AG10803 (cell line): ENCODE measurements at places on chromosomes 12 and 14.

- DNase-seq, result no peak
Observed at GRCh38 chr12:85523197-85523596, 243.2 kb downstream of the ALX1 start.

DNA sequence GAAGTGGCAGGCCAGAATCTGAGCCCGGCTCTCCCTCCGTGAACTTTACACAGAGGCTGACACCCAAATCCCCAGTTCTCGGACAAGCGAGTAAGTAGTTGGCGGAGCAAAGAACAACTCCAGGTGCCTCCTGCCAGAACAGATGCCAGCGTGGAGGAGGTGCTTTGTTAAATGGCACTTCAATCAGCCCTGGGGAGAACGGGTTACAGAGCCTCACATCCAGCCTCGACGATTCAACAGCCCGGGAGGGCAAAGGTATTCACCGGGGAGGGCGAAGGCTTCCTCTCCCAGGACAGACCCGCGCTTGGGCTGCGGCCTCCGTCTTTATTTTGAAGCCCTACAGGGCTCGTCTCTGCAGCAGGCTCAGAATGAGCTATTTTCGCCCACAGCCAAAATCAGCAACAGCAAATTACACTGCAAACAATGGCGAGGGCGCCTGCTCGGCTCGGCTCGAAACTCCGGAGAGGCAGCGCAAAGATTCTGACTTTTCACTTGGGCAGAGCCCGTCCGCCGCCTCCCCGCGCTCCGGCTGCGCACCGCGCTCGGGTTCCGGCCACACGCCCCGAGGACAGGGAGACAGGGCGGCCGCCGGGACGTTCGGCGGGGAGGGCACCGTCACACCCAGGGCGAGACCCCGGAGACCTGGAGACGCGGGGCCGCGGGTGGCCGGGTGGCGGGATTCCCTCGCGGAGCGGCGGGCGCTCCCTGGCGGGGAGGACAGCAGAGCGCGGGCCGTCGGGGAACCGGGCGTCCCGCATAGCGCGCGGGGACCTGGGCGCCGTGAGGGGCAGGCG is 811 bp downstream of the TMCC3 start:
- DNase-seq, result peak; percentile 12

GRCh38 chr14:92412912-92413311 is 89.9 kb downstream of the SLC24A4 start:
- DNase-seq, result peak; percentile 79

- peak; percentile 78 for DNase-seq
Observed at GRCh38 chr14:52413729-52414408, 99.8 kb downstream of the PTGER2 start.

GRCh38 chr12:127648321-127648720 is 618.6 kb upstream of the TMEM132C start:
- peak; percentile 59 for DNase-seq

- DNase-seq, result no peak
Observed at GRCh38 chr14:84885061-84885460, 644.9 kb upstream of the FLRT2 start.

DNA sequence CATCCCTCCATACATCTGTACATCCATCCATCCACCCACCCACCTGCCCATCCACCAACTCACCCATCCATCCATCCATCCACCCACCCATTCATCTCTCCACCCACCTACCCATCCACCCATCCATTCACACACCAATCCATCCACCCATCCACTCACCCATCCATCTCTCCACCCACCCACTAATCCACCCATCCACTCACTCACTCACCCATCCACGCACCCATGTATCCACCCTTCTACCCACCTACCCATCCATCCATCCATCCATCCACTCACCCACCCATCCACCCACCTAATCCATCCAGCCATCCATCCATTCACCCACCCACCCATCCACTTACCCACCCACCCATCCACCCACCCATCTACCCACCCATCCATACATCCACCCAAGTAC is 16.2 kb downstream of the GALNT9 start:
- DNase-seq, result no peak

- peak; percentile 79 for DNase-seq
Observed at GRCh38 chr14:73833034-73833433, 18.6 kb upstream of the PTGR2 start.

DNA sequence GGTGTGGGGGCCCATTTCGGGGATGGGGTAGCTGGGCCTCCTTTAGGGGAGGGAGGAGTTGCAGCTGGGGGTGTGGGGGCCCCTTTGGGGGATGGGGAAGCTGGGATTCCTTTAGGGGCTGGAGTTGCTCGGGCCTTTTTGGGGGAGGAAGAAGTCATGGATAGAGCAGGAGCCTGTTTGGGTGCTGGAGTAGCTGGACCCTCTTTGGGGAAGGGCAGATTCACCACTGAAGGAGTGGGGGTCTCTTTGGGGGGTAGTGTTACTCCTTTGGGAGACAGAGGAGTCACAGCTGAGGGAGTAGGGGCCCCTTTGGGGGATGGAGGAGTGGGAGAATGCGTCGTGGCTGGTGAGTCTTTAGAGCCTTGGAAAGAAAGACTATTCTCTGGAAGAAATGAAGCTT is 6.5 kb downstream of the NACA start:
- no peak for DNase-seq

- DNase-seq, result no peak
Observed at GRCh38 chr12:53735556-53735955, 8.3 kb upstream of the CALCOCO1 start.
